ENCODE measurements at places on chromosomes 1 and 21.

- no peaks in the 10 kb centered on the region for H3K27me3 ChIP-seq
- H3K4me1 ChIP-seq: peaks cover 1% of the 10 kb centered on the region
- no peak for DNase-seq
- peaks cover 43% of the 10 kb centered on the region for H3K36me3 ChIP-seq
Observed at GRCh38 chr21:33561373-33561772, 18.5 kb downstream of the SON start.

DNA sequence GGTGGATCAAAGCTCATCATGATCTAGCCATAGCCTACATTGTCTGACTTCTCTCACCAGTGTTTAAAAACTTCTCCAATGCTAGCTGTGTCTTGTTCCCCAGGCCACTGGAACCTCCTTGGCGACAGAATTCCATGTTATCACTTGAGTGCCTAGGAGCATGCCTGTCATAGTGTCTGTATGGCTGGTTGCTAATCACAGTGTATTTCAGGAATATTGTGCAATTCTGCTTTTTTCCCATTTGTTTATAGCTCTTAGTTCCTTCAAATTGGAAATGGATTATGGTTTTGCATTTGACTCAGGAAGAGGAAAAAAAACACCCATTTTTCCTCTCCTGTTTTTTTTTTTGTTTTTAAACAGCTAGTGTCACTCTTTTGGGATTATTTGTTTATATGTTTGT is 25.5 kb downstream of the ROR1 start:
- H3K4me3 ChIP-seq: no peak overlapping the region
- H3K4me1 ChIP-seq: peaks cover 6% of the 10 kb centered on the region
- no peak overlapping the region for H3K27ac ChIP-seq
- DNase-seq: no peak
- H3K36me3 ChIP-seq: no peaks in the 10 kb centered on the region

- no peaks in the 10 kb centered on the region for H3K27me3 ChIP-seq
- peak; percentile 88 for DNase-seq
- H3K4me1 ChIP-seq: peaks cover 4% of the 10 kb centered on the region
- H3K4me3 ChIP-seq: no peak within 1 kb of the TSS
- no peak within 1 kb of the TSS for H3K27ac ChIP-seq
Observed at GRCh38 chr1:202122639-202123335, at the start of gene GPR37L1. GPR37L1 (plus strand) TSS chr1:202122917; CDS start chr1:202122964, 47 bp downstream.

GRCh38 chr1:197761654-197762053 is 13.6 kb downstream of the DENND1B start:
- DNase-seq: no peak
- H3K4me3 ChIP-seq: no peak overlapping the region
- H3K27ac ChIP-seq: no peak overlapping the region
- H3K4me1 ChIP-seq: no peaks in the 10 kb centered on the region

- no peak for DNase-seq
- no peaks in the 10 kb centered on the region for H3K27me3 ChIP-seq
- H3K27ac ChIP-seq: no peak overlapping the region
- no peak overlapping the region for H3K4me3 ChIP-seq
- H3K4me1 ChIP-seq: peaks cover 6% of the 10 kb centered on the region
- no peaks in the 10 kb centered on the region for H3K36me3 ChIP-seq
Observed at GRCh38 chr1:218454700-218455282, 109.7 kb downstream of the TGFB2 start.

GRCh38 chr21:45348591-45349327 is 56.2 kb upstream of the COL18A1 start:
- H3K27ac ChIP-seq: peak overlapping the region; percentile 36
- no peaks in the 10 kb centered on the region for H3K27me3 ChIP-seq
- DNase-seq: peak; percentile 68
- H3K36me3 ChIP-seq: no peaks in the 10 kb centered on the region

- no peak overlapping the region for H3K4me3 ChIP-seq
- peaks cover 22% of the 10 kb centered on the region for H3K36me3 ChIP-seq
- H3K27me3 ChIP-seq: no peaks in the 10 kb centered on the region
- no peaks in the 10 kb centered on the region for H3K4me1 ChIP-seq
Observed at GRCh38 chr1:94527447-94528031, 14.0 kb downstream of the F3 start.

DNA sequence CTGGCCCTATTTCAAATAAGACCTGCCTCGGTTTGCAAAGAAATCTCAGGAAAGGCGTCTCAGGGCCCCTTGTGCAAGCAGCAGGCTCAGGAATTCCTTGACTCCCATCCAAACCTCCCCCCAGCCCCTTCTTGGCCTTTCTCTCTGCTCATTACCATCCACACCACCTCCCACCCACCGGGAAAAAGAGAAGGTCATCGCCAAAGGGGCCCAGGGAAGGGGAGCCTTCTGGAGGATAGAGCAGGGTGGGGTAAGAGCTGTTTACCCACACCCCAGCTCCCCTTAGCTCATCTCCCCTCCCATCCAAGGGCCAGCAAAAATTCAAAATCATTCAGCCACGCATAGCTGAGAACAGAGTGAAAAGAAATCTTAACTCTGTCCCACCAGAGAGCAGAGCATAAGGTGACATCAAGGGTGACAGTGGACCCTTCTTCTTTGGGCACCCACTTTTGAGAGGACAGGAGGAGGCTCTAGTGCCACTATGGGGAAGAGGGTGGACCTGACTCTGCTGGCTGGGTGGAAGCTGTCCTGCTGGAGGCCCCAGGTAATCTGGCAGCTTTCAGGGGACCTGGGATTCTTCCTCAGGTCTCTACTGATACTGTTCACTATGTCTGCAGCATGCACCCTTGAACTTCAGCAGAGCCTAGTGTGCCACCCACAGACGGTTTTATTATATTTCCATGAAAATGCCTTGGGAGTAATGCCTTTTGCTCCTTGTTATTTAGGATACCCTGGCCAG is 3.9 kb upstream of the WNT2B start:
- no peak overlapping the region for H3K27ac ChIP-seq
- no peaks in the 10 kb centered on the region for H3K27me3 ChIP-seq
- H3K4me1 ChIP-seq: peaks cover 31% of the 10 kb centered on the region
- H3K4me3 ChIP-seq: no peak overlapping the region
- no peaks in the 10 kb centered on the region for H3K36me3 ChIP-seq
- no peak for DNase-seq

DNA sequence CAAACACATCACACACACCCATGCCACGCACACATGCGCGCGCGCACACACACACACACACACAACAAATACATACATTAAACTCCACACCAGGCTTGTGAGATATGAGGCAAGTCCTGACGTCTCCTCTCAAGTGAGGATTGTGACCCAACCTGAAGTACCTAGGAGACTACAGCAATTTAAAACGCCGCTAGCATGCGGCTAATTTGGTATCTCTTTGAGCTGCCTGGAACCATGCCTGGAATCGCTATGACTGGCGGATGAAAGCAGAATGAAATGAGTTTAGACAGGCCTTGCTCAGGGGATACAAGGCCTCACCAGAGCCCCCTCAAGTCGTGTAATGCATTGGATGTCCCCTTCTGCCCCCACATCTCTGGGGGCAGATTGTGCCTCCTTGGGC is 1.6 kb upstream of the RAB7B start:
- no peaks in the 10 kb centered on the region for H3K36me3 ChIP-seq
- peak overlapping the region; percentile 29 for H3K27ac ChIP-seq
- DNase-seq: no peak
- peaks cover 26% of the 10 kb centered on the region for H3K4me1 ChIP-seq

GRCh38 chr1:175804561-175804960 is 61.2 kb upstream of the TNR start:
- H3K4me1 ChIP-seq: no peaks in the 10 kb centered on the region
- DNase-seq: no peak
- no peak overlapping the region for H3K27ac ChIP-seq

DNA sequence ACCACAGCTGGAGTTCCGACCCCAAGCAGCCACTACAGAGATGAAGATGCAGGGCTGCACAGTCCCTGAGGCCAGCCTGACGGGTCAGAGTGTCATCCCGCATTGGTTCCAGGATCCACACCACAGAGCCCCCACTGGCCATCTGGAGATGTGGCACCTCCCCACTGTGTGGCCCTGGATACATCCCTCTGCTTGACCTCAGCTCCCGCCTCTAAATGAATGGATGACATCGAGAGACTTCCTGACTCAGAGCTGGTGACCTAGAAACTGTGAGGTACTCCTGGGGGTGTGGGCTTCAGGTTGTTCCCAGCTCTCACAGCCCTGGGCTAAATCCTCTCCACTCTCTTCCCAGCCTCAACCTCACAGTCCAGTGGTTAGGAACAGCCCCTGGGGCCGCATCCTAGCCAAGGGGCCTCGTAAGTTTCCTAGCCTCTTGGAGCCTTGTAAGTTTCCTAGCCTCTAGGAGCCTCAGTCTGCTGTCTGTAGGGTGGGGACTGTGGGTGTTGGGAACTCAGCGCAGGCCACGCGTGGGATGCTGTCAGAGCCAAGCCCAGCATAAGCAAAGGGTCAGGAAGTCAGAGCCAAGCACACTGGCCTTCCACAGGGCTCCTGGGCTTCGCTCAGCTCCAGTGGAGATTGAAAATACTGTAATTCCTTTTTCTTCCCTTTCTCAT is 87.5 kb upstream of the RUNX3 start:
- H3K27me3 ChIP-seq: no peaks in the 10 kb centered on the region
- H3K4me1 ChIP-seq: peaks cover 9% of the 10 kb centered on the region
- H3K4me3 ChIP-seq: no peak overlapping the region
- no peaks in the 10 kb centered on the region for H3K36me3 ChIP-seq
- DNase-seq: no peak

- no peaks in the 10 kb centered on the region for H3K4me1 ChIP-seq
- H3K4me3 ChIP-seq: no peak overlapping the region
- H3K36me3 ChIP-seq: peaks cover 2% of the 10 kb centered on the region
- DNase-seq: no peak
Observed at GRCh38 chr1:20883766-20884165, 96.7 kb upstream of the HP1BP3 start.

- no peak for DNase-seq
- H3K4me3 ChIP-seq: no peak overlapping the region
- H3K27ac ChIP-seq: no peak overlapping the region
- H3K4me1 ChIP-seq: no peaks in the 10 kb centered on the region
- no peaks in the 10 kb centered on the region for H3K36me3 ChIP-seq
Observed at GRCh38 chr1:182229921-182230491, 161.6 kb downstream of the GLUL start.

- no peak overlapping the region for H3K4me3 ChIP-seq
- no peaks in the 10 kb centered on the region for H3K36me3 ChIP-seq
- H3K27me3 ChIP-seq: no peaks in the 10 kb centered on the region
- no peak overlapping the region for H3K27ac ChIP-seq
Observed at GRCh38 chr1:61190618-61191432, 108.5 kb downstream of the NFIA start.

DNA sequence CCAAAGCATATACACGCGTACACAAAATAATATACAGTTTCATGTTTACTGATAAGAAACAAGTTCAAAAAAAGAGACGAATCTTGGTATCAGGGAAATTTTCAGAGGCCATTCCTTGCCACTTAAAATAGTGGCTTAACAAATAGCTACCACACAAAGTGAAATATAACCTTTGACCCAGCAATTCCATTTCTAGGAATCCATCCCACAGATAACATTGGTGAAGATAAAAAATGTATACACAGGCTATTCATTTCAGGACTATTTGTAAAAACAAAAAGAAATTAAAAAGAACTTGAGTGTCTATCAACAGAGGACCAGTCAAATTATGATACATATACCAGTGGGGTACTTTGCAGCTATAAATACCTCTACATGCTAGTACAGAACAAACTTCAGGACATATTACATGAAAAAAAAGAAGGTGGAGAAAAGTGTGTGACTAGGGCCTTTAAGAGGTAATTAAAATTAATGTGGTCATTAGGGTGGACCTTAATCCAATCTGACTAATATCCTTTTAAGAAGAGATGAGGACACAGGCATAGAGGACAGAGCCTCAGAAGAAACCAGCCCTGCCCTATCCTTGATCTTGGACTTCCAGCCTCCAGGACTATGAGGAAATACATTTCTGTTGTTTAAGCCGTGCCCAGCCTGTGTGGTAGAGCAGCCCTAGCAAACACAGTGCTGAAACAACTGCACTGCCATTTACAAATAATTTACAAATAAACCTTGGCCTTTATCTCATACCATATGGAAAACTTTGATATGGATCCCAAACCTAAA is 7.8 kb downstream of the UBE2G2 start:
- H3K4me3 ChIP-seq: no peak overlapping the region
- H3K36me3 ChIP-seq: peaks cover 10% of the 10 kb centered on the region
- no peak overlapping the region for H3K27ac ChIP-seq
- no peaks in the 10 kb centered on the region for H3K27me3 ChIP-seq
- DNase-seq: no peak
- H3K4me1 ChIP-seq: peaks cover 16% of the 10 kb centered on the region

- H3K4me1 ChIP-seq: no peaks in the 10 kb centered on the region
- no peaks in the 10 kb centered on the region for H3K27me3 ChIP-seq
- H3K4me3 ChIP-seq: no peak overlapping the region
- H3K36me3 ChIP-seq: no peaks in the 10 kb centered on the region
- DNase-seq: no peak
- no peak overlapping the region for H3K27ac ChIP-seq
Observed at GRCh38 chr1:55632058-55632457, 416.9 kb upstream of the USP24 start.

DNA sequence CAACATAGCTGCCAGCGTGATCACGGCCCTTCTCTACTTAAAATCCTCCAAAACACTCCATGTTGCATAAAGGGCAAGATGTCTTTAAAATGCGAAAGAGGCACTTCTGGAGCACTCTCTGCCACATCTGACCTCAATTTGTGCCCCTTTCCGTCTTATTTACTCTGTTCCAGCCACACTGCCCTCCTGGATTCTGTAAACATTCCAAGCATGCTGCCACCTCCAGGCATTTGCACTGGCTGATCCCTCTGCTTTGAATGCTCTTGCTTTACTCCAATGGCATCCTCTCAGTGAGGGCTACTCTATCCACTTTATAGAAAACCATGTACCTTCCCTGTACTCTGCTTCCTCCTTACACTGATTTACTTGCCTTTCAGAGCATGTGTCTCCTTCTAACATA is 5.3 kb upstream of the RGS7 start:
- no peak overlapping the region for H3K4me3 ChIP-seq
- no peaks in the 10 kb centered on the region for H3K27me3 ChIP-seq
- no peaks in the 10 kb centered on the region for H3K36me3 ChIP-seq
- H3K27ac ChIP-seq: no peak overlapping the region

DNA sequence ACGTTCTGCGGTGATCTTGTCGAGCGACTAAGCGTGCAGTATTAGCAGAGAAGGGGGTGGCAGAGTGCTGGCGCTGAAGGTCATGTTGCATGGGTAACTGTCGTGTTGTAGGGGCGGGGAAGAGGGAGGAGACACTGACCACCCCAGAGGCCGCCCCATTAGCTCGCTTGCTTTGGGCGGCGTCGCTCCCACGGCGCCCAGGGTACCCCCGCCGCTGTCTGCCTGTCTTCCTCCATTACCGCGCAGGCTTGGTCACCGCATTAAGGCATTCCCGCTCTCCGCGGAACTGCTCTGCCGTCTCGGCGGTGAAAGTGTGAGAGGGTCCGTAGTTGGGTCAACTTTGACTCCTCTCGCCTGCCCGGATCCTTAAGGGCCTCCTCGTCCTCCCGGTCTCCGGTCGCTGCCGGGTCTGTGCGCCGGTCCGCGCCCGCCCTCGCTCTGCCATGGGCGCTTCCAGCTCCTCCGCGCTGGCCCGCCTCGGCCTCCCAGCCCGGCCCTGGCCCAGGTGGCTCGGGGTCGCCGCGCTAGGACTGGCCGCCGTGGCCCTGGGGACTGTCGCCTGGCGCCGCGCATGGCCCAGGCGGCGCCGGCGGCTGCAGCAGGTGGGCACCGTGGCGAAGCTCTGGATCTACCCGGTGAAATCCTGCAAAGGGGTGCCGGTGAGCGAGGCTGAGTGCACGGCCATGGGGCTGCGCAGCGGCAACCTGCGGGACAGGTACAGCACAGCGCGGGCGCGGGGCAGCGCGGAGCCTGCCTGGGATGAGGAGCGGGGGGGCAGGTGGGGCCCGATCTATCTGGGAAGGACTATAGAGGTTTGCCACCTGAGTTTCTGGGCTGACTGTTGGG is at the start of gene MTARC2:
Gene MTARC2 (plus strand): TSS at position 234 of the 846 bp plus-strand sequence. CDS start 210 bp downstream, at position 444.
- peak; percentile 93 for DNase-seq
- H3K36me3 ChIP-seq: no peaks in the 10 kb centered on the region
- no peaks in the 10 kb centered on the region for H3K27me3 ChIP-seq
